Daoy (cell line): ENCODE measurements at places on chromosomes 2 and 18. TPM values are rescaled to one million over a fixed set of nuclear protein-coding genes. Genes with fewer than 3 reads are reported as not detected.

The CIB4 gene
- not detected in 2 replicates for total RNA-seq

GRCh38 chr2:143623909-143624260 is 494.7 kb downstream of the ARHGAP15 start:
- no peak for DNase-seq

GRCh38 chr2:207600231-207600630 is 25.0 kb downstream of the METTL21A start:
- DNase-seq: no peak

- no peak for DNase-seq
Measured at GRCh38 chr2:160092445-160092844, 30.0 kb upstream of the PLA2R1 start.

DNA sequence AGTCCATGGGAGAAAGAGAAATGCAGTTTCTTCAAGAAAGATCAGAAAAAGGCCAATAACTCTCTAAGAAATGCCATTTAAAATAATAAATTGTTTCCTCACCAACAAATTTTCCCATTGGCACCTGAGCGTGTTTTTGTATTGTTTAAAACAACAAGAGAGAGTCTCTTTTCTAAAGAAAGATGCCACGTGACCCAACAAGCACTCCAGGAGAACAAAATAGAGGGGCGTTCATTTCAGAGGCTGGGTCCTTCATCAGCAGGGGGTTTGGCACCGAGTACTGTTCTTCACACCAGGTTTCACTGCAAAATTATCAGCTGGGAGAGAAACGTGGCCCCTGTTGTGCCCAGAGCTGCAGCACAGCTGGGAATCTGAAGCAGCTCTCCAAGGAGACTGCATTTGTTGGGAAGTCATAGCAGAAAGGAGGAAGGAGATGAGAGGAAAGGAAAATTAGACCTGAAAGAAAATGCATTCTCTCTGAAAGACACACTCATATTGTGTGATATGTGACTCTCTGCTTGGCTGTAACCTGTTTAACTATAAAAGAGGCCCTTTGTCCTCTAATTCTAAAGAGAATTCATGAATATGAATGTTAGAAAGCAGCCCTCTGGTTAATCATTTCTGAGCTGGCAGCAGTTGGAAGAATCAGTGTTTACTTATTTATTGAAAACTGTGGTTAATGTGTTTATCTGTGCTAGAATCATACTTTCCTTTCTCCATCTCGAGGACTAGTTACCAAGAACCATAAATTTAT is 205.3 kb upstream of the CDH20 start:
- DNase-seq: no peak

GRCh38 chr2:127829845-127830246 is 18.9 kb upstream of the WDR33 start:
- DNase-seq: peak; percentile 48

DNA sequence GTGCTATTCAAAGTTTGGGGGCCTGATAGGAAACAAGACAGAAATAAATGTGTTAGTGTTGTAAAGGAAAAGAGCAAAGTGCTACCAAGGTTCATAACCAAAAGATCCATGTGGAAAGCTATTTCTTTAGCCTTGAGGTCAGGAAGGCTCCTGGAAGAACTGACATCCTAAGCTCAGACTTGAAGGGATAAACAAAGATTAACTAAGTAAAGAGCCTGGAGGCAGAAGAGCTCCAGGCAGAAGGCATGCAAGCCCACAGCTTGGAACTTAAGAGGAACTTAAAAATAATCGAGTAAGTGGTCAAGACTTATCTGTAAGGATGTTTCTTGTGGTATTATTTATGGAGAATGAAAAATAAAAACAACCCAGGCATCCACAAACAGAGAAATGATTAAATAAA is 245.0 kb upstream of the MGAT5 start:
- DNase-seq: no peak

GRCh38 chr18:11548916-11549551 is 60.4 kb upstream of the SLC35G4 start:
- no peak for DNase-seq

- no peak for DNase-seq
Measured at GRCh38 chr2:15660491-15661294, 69.0 kb downstream of the DDX1 start.

- DNase-seq: no peak
Measured at GRCh38 chr2:22999951-23000350, 385.0 kb upstream of the KLHL29 start.

GRCh38 chr2:170969872-170970496 is 40.9 kb downstream of the GORASP2 start:
- no peak for DNase-seq

GRCh38 chr2:747762-748351 is 70.7 kb upstream of the TMEM18 start:
- no peak for DNase-seq

DNA sequence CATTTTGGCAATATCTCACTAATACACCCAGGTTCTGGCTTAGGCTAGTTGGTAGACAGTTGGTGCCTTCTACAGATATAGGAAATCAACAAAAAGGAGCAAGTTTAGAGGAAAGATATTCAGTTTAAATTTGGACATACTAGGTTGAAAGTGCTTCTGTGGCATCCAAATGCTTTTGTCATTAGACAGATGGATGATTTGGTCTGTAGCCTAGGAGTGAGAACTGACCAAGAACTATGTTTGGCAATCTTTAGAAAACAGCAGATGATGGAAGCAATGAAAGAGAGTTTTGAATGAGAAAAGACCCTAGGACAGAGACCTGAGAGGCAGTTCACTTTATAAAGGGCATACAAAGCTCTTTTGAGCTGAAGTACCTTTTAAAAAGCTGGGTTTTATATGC is 201.3 kb upstream of the FSHR start:
- DNase-seq: no peak

DNA sequence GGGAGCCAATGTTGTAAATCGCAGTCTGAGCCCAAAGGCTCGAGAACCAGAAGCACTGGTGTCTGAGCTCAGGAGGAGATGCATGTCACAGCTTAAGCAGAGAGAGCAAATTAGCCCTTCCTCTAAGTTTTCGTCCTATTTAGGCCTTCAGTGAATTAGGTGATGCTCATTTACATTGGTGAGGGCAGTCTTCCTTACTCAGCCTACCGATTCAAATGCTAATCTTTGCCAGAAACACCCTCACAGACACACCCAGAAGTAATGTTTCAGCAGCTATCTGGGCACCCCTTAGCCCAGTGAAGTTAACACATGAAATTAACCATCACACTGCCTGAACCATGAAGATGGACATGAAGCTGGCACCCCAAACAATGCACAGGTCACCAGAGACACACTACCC is 385.1 kb downstream of the STK39 start:
- no peak for DNase-seq

DNA sequence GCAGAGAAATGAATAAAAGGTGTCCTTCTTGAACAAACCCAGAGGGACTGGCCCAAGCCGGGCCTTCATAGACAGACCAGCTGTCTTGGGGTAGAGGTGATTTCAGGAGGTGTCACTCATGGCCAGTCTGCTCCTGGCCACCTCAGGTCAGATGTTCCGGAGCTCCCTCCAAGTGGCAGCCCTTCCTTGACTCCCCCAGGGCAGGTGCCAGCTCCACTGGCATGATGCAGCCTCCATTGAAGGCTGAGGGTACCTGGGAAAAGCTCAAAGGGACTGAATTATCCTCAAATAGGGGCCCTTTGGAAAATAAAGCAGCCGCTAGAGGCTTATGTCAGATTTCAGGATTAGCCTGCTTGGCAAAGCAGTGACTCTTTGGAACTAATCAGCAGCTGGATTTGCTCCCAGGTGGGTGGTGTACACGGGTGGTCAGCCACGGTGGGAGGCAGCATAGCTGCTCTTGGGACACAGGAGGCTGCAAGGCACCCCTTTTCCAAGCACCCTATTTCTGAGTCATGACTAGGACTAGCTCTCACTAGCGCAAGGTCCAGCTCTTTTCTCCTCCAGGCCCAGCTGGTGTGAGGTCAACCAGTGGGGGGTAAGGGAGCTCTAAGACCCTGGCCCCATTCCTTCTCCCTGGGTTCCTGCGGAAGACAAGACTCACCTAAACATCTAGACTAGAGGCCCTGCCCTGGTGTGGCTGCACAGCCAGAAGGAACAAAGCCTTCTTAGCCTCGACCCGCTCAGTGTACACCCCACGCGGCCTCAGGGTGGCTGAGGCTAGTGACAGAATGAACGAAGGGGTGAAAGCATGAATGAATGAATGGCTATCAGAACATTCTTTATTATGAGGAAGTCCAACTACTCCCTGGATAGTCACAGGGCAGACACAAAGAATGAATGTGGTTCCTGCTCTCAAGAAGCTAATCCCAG is 29.3 kb downstream of the HS1BP3 start:
- DNase-seq: no peak

GRCh38 chr18:41449612-41450011 is 505.4 kb upstream of the PIK3C3 start:
- DNase-seq: no peak

GRCh38 chr18:6261938-6262337 is 152.8 kb downstream of the L3MBTL4 start:
- no peak for DNase-seq
